NCI-H2029 (cell line): ENCODE measurements at places on chromosomes 5 and 9.

DNA sequence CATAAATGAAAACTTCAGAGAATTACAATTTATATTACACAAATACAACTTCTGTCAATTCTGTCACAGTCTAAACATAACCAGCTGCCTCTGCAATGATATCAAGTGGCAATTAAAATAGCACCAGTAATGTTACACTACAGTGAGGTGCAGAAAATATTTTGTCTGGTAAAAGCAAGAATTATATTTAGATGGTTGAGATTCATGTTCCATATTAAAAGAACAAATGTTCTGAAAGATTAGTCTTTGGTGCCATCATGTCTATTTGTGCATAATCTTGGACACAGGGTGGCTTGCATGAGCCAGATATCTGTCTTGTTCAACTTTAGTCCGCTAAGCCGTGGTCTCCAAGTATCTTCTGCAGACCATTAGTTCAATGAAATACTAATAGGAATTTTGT, 29.0 kb upstream of the PRR16 start:
- DNase-seq, result no peak

DNA sequence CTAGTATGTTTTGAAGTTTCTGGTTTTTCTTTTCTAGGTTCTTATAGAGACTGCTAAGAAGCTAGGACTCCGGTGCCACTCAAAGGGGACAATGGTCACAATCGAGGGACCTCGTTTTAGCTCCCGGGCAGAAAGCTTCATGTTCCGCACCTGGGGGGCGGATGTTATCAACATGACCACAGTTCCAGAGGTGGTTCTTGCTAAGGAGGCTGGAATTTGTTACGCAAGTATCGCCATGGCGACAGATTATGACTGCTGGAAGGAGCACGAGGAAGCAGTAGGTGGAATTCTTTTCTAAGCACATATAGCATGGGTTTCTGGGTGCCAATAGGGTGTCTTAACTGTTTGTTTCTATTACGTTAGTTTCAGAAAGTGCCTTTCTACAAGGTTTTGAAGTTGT, 52.2 kb downstream of the MTAP start:
- no peak for DNase-seq

GRCh38 chr5:122907276-122907675, 61.9 kb downstream of the SNX24 start:
- DNase-seq, result no peak

DNA sequence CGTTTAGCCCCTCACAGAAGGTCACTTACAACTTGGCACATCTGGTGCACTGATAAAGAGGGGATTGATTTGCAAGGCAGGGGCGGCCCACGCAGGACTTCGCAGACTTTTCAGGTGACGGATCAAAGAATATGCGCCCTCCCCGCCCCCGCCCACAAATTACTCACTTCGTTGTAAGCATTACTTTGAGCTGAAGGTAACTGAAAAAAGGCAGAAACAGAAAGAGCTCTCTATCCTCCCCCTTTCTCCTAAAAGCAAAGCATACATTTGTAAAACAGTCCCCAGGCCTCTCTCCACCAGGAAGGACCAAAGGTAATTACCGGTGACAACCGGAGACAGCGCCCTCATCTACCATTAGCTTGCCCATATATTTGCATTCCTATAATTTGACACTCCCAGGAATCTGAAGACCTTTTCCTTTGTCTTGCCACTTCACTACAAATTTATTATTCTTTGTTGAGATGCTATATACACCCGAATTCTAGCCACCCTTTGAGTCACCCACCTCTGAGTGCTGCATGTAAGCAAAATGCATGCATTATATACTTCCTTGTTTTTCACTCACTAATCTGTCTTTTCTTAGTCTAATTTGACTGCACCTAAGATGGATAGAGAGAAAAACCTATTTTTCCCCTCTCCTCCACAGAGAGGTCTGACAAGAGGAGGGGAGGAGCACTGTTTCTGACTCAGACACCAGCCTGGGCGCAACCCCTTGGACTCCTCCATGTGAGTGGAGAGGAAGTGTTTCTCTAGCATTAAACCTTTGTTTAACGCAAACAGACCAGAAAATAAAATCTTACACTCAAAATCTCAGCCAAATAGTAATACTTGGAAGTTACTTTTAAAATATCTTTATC, 74.7 kb upstream of the SPIN1 start:
- DNase-seq, result no peak

- DNase-seq, result no peak
Measured at GRCh38 chr9:81665322-81665871, 23.9 kb downstream of the TLE1 start.

- DNase-seq, result no peak
Measured at GRCh38 chr9:94212091-94212490, 47.0 kb upstream of the ZNF169 start.

DNA sequence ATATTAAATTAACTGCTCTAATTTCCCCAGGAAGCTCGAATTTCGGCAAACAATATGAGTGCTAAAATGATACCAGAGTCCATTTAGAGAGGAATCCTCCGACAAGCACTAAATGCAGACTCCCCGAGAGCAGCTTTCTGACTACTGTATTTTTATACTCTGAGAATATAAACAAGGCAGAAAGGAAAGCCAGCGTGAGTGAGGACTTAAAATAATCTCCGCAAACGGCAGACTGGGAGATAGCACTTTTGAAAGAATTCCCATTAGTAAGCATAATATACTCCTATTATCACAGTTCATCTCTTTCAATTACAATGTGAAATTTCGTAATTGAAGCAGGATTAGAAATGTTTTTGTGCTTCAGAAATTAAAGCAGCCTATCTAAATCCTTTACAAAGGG, 269.4 kb upstream of the PANK3 start:
- no peak for DNase-seq

GRCh38 chr9:94557376-94557775, 2.5 kb downstream of the PCAT7 start:
- DNase-seq, result no peak
